Stimulated activated CD4-positive, alpha-beta T cell treated with anti-CD3 and anti-CD28 coated beads, Interleukin-15, amount 100 ng/mL, for 1 hour (primary cell): ENCODE measurements at places on chromosomes 12 and 14.

DNA sequence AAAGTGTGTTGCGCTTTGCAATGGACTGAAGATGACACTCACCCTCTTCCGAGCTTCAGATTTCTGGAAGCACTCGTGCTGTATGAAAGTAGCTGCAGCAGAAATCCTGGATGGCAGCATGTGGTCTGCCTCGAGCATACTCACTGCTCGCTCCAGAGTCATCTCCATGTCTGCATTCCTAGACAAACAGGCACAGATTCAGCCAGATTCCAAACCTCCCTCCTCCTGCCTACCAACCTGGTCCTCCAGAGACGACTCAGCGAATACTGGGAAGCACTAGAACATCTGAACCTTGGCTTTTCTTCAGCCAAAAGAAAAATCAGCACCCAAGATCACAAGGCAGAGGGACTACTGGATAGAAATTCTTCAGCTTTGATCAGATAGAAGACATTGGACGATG is 27.7 kb downstream of the PKP2 start:
- DNase-seq, result no peak

DNA sequence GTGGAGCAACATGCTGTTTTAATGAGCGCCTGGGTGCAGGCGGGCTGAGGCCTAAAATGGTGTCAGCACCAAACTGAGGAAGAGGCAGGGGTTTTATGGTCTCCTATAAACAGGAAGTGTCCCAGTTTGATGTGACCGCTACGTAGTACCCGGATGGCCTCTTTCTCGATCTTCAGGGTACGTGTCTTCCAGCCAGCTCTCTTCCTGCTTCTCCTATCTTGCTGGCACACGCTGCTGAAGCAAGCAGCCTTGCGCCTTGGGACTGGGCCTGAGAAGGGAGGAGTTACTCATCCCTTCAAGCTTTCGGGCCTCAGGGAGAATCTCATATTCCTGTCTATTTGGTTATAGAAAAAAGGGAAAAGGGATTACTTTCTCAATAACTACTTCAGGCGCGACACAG is 28.2 kb upstream of the RNASE1 start:
- no peak for DNase-seq

DNA sequence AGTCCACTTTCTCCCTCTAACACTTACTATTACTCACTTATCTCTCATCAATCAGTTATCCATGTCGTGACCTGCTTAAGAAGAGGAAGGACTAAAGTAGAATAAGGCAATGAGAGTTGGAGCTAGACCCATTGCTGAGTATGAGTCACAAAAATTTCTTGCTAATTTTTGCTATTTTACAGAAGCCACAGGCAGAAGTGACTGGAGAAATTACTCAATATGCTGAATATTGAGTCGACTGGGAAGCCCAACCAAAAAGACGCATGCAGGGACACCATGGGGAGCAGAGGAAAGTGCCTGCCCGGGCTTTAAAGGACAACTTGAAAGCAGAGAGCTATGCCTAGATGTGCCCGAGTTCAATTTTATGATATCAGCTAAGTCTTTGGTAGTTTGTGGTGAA is 115.4 kb upstream of the FOXG1 start:
- DNase-seq, result no peak

- no peak for DNase-seq
Measured at GRCh38 chr14:79586989-79587598, 624.2 kb downstream of the DIO2 start.

- DNase-seq, result no peak
Measured at GRCh38 chr14:51129130-51129529, 34.2 kb upstream of the TRIM9 start.

DNA sequence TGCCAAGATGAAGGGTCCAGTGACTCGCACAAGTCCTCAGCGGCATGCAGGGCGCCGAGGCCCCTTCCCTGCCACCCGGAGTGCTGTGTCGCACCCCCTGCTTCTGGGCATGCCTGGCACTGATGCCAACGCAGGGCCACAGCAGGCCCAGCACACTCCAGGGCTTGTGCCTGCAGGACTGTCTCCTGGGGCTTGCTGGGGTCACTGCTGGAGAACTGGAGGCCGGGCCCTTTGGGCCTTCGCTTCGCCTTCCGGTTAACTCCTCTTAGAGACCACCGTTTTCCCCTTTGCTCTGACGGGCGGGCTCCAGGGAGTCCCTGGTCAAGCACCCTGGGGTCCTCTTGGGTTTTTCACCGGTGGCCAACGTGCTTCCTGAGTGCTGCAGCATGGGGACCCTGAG is 79.6 kb downstream of the WDR20 start:
- DNase-seq, result no peak

GRCh38 chr14:101471723-101472517 is 89.4 kb upstream of the DIO3 start:
- DNase-seq, result no peak

DNA sequence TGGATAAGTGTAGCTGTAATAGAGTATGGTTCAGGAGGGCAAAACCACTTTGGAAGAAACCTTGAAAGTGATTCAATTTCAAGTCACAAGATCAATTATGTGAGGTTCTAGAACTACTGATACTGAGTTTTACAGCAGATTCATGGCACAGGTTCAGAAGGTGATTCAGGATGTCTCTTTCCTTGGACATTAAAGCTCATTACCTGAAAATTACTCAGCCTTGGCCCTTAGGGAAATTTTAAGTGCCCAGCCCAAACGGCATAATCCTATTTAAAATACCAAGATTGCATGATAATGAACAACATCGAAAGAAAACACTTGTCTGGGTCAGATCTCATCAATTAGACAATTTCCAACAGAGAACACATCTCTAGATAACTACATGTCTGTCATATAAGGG is 70.2 kb upstream of the SLC38A2 start:
- DNase-seq, result no peak

- DNase-seq, result no peak
Measured at GRCh38 chr12:132619386-132620112, 973 bp downstream of the P2RX2 start.

DNA sequence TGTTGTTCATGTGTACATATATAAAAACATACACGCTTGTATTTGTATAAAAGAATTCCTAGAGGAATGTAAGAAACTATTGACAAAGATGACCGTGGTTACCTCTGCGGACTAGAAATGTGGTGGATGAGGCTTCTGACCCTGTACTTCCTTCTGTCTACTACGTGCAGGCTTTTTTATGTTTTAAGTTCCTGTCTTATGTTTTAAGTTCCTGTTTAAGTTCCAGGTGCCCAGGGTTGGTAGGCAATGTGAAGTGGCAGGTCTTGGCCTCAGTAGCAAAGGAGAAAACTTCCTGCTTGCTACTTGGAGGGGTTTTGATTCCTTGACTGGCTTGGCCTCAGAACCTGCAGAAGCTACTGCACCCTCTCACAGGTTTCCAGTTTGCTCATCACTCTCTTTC is 11.6 kb downstream of the POMT2 start:
- no peak for DNase-seq

GRCh38 chr12:2922329-2922728 is 31.6 kb downstream of the TULP3 start:
- DNase-seq, result no peak

GRCh38 chr12:89702503-89702902 is 6.1 kb downstream of the ATP2B1 start:
- DNase-seq, result no peak

- no peak for DNase-seq
Measured at GRCh38 chr12:128316973-128317526, 50.1 kb downstream of the TMEM132C start.

DNA sequence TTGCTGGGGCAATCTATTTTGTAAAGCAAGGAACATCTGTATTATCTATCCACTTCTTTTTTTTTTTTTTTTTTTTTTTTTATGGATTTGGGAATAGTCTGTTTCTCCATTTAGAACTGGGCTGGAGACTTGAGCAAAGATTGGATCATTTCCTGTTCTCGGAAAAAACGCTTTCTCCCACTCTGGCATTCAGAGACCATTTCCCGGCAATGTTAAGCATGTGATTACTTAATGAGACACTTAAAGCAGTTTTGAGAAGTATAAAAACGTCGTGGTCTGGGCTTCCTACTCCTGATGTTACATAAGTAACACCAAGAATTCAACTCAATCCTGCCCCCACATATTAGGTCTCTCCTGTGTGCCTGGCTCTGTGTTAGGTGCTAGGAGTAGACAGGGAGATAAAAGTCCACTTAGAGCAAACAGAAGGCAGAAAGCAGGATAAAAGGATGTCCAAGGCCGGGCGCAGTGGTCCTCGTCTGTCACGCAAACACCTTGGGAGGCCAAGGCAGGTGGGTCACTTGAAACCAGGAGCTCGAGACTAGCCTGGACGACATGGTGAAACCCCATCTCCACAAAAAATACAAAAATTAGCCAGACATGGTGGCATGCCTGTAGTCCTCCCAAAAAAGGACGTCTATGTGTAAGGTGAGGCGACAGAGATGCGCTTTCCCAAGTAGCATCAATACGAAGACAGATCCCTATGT is 152.1 kb upstream of the GSC start:
- no peak for DNase-seq

- no peak for DNase-seq
Measured at GRCh38 chr12:71456316-71456715, 16.7 kb downstream of the LGR5 start.
